ENCODE measurements at places on chromosomes 12 and 14.

- DNase-seq: no peak
Measured at GRCh38 chr12:42933461-42934081, 344.0 kb upstream of the PRICKLE1 start.

- DNase-seq: peak; percentile 75
Measured at GRCh38 chr12:8108808-8109398, 14.5 kb upstream of the CLEC4A start.

DNA sequence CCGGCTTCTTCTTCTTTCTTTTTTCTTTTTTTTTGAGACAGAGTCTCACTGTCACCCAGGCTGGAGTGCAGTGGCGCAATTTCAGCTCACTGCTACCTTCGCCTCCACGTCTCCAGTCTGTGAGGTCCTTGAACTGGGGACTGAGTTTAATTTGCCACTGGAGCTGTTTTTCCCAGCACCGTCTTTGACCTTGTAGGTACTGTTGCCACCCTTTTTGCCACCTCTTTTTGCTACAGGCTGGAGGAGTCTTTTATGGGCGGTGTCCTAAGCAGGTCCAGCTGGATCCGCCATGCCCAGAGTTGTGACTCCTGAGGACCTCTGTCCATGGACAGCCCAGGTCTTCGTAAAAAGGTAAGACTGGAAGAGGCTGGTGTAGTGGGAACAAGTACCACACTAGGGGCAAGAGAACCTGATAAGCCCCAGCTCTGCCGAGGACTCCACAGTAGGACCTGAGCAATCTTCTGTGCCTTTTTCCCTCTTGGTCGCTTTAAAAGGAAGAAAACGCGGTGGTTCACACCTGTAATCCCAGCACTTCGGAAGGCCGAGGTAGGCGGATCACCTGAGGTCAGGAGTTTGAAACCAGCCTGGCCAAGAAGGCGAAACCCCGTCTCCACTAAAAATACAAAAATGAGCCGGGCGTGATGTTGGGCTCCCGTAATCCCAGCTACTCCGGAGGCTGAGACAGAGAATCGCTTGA, 946 bp downstream of the RNU4-2 start:
- no peak for DNase-seq

DNA sequence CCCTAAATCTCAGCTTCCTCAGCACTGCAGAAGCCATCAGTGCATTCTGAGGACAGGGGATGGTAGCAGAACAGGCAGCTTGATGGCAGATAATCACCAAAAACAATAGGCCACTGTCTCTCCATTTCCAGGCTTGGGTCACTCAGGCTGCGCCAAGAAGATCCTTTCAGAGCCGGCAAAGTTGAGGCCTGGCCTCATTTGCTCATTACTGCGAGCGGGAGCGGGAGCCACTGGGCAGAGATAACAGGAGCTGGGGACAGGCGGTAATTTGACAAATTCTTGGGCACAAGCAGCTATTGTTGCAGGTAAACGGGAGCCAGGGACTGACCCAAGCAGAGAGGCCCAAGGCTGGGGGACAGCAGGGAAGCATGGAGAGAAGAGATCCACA, 2.1 kb downstream of the MSI1 start:
- no peak for DNase-seq

GRCh38 chr12:91743280-91743679, 402.4 kb downstream of the BTG1 start:
- no peak for DNase-seq

- DNase-seq: no peak
Measured at GRCh38 chr12:49818241-49818895, 9.8 kb downstream of the NCKAP5L start.

- DNase-seq: no peak
Measured at GRCh38 chr14:91331721-91332120, 85.9 kb downstream of the CCDC88C start.

DNA sequence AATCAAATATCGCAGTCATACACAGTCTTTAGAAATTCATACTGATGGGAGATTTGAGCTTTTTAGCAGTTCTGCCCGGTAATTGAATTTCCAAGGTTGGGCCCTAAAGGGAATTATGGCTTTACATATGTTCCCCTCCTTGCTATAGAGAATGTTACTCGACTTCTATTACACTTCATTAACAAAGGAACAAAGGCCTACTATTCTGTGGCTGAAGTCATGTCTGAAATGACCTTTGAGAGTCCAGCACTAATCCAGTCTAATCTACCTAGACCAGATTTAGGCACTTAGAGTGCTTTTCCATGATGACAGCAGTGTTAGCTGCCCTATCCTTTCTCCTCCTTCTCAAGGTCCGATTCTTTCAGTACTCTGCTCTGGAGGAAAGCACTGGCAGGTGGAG, 305.3 kb downstream of the MED13L start:
- no peak for DNase-seq

- no peak for DNase-seq
Measured at GRCh38 chr14:92980866-92981265, 57.9 kb downstream of the CHGA start.

DNA sequence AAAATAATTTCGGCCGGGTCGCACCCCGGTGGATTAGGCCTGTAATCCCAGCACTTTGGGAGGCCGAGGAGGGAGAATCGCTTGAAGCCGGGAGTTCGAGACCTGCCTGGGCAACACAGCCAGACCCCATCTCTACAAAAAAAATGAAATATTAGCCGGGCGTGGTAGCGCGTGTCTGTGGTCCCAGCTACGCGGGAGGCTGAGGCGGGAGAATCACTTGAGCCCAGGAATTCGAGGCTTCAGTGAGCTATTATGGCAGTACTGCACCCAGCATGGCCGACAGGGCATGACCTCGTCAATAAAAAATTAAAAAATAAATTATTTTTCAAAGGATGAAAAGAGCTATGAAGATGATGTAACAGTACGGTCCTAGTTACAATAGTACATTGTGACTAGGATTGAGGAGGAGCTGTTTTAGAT, 523 bp downstream of the GTF2H3 start:
- no peak for DNase-seq

GRCh38 chr12:53510181-53510812, 3.0 kb upstream of the NPFF start:
- no peak for DNase-seq

DNA sequence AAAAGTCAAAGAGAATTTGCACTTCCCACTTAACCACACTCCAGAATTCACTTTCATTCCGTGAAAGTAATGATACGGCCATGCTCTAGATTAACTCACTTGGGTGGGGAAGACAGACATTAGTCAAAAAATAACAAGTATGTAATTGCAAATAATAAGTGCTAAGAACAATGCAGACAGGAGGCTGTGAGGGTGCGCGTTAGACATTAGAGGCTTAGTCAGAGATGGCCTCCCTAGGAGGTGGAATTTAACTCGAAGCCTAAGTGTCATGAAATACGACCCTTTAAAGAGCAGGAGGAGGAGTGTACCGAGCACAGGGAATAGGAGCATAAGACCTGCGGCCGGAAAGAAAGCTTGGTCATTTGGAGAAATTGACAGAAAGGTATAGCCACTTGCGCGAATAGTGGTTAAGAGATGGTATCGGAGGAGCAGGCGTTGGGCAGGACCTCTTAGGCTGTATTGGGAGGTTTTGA, 628 bp downstream of the SNRPF start:
- no peak for DNase-seq

- no peak for DNase-seq
Measured at GRCh38 chr14:80239631-80240030, 28.3 kb upstream of the DIO2 start.

DNA sequence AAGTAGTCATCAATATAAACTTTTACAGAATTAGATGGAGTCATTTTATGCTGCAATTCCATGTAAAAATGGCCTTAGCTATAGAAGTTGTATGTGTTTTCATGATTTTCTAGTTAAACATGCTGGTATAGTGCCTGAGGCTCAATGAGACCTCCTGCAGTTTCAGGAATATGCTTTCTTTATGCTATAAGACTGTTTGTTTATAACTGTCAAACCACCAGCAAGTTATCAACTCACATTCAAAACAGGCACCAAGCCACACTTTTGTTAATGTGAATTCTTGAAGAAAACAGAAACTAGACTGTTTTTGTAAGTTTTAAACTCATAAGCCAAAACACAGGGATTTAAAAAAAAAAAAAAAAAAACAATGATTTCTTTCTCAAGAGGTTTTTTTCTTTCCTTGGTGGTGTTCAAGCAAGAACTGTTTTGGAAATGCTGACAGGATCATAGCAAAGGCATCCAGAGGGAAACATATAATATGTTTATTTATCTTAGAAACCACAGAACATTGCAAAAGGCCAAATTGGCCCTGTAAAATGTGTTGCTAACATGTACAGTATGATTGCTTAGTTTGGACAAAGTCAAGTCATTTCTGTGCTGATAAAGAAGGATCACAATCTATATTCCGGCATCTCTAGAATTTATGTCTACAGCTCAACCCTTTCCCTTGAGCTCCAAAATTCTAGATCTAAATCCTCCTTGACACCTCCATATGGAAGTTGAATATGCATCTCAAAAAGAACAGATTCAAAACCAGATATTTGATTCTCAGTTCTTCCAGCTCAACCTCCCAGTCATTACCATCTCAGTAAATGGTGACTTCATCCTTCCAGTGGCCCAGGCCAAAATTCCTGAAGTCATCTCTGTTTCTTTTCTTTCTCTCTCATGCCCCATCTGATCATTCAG, 29.0 kb upstream of the LUM start:
- DNase-seq: no peak

DNA sequence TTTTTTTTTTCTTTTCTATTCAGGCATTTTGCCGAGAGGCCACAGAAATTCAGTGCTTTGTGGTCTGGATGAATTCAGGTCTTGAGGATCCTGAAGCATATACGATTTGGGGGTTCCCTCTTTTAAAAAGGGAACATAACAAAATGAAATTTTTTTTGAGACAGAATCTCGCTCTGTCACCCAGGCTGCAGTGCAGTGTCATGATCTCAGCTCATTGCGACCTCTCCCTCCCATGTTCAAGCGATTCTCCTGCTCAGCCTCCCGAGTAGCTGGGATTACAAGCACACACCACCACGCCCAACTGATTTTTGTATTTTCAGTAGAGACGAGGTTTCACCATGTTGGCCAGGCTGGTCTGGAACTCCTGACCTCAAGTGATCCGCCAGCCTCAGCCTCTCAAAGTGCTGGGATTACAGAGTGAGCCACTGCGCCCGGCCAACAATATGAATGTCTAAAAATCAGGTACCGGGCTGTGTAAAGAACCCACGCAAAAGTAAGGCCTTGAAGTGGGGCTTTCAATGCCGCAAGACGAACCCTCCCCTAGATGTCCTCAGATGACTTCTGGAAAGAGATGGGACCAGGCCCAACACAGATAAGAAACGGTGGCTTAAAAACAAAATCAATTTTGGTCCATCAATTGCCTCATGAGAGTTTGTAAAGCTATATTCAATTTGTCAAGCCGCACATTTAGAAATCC, 30.0 kb downstream of the TESC start:
- DNase-seq: no peak

GRCh38 chr12:19749906-19750574, 310.7 kb downstream of the AEBP2 start:
- no peak for DNase-seq

DNA sequence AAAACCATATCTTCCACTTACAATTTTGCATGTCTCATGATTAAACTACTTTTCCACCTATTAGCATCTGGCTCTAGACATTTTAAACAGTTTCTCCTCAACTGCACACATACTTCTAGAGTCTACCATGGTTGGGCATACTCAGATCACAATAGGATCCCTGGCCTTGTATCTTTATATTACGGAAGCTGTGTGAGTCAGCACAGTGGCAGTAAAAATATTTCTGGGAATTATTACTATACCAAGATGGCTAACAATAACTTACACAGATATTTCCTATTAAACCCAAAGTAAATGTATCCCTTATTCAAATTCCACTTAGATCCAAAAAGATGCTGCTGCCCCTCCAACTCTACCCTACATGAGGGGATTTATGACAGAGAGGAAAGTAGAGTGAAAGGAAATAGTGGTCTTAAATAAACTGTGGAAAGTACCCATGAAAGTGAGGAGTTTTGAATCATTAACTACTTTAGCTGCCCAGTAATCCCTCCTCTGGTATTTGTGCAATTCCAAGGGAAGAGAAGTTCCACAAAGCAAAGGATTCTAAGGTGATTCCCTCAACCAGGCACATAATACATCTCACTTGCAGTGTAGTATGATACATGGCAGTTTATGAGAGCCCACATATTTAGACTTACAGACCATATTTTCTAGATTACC, 14.0 kb upstream of the CPSF6 start:
- no peak for DNase-seq

DNA sequence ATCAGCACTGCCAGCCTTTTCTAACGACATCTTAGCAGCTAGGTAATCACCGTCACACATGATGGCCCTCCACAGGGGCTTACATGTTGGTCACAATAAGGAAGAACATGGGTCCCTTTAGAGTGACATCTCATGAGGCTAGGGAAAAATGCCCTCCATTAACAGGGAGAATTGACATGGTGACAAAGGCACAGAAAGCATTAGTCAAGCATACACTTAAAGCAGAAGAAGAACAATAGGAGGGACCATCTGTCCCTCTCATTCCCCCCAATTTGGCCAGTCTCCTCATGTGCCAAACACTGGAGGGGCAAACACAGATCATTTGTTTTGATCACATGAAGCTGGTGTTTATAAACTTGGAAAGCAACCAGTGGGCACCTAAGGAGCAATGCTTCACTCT, 78.0 kb downstream of the GRIP1 start:
- no peak for DNase-seq

GRCh38 chr12:32402946-32403345, 3.6 kb downstream of the FGD4 start:
- peak; percentile 33 for DNase-seq

- DNase-seq: no peak
Measured at GRCh38 chr12:70756791-70757190, 119.6 kb upstream of the PTPRB start.

DNA sequence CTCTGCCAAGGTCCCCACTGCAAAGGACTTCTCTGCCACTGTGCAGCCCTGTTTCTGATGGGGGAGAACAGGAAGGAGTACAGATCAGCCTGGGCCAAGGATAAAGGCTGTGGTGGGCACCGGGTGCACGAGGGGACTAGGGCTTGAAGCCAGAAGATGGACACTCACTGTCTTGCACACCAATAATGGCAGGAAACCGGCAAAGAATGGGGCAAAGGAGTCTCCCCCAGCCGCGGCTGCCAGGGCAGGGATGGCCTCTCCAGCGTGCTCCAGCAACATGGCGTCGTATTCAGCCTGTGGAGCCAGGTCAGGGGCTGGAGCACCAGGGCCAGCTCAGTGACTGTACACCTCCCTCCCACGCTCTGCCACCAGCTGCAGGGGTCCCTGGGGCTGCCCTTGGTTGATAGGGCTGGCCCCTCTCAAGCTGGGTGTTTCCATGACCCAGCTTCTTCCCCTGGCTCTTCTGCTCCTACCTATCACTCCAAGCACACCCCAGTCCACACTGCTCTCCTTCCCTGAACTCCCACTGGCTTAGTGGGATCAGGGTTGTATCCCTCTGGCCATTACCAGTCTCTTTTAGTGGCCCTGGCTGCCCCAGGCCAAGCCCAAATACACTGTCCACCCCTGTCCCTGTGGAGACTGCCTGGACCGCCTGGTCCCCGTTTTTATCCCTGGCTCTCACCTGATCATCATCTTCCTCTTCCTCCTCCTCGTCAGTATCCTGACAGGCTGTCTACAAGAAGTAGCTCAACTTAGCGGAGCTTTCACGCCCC, 6.3 kb downstream of the IPO4 start:
- no peak for DNase-seq

GRCh38 chr12:51994959-51995358, 11.8 kb upstream of the TAMALIN start:
- no peak for DNase-seq

GRCh38 chr14:41606532-41607303, at the start of gene LRFN5:
LRFN5 (plus strand) TSS chr14:41606876.
- DNase-seq: no peak

GRCh38 chr14:76918256-76918781, 92.1 kb downstream of the LRRC74A start:
- DNase-seq: peak; percentile 24

All from AML-193 (cell line).